ENCODE measurements at places on chromosomes 5 and 9.

DNA sequence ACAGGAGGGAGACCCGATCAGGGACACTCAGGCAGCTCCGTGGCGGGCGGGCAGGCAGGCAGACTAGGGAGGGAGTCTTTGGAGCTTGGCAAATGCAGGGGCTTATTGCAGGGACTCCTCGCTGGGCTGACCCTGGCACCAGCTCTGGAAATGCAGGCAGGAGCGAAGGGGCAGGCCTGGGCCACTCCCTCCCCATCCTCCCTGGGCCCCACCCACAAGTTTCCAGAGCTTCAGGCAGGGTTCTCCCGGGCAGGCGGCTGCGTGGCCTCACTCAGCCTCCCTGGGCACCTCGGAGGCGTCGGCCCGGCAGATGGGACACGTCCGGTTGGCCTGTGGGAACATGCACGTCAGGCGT lies 8.5 kb downstream of the RNF44 start:
- no peak for DNase-seq

DNA sequence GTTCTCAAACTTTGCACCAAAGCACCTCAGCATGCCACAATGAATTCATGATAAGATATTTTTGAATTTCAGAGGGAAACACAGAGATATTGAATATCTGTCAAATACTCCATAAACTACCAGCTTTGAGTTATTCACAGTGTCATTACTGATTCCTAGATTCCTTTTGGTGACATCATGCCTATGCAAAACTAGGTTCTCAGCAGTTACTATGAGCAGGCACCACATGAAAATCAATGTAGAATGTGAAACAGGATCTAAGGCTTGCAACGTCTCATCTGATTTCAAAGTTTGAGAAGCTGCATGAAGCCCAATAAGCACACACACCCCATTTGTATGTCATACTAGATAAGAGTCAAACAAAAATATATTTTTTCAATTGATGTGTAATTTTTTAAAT lies 426.5 kb downstream of the NR2F1-AS1 start:
- no peak for DNase-seq

DNA sequence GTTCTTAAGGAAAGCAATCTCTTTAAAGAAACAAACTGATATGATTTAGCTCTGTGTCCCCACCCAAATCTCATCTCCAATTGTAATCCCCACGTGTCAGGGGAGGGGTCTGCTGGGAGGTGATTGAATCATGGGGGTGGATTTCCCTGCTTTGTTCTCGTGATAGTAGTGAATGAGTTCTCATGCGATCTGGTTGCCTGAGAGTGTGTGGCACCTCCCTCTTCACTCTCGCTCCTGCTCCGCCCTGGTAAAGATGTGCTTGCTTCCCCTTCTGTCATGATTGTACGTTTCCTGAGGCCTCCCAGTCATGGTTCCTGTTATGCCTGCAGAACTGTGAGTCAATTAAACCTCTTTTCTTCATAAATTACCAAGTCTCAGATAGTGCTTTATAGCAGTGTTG lies 412.7 kb upstream of the SMC2 start:
- no peak for DNase-seq

GRCh38 chr9:116685166-116685565 lies 1.9 kb upstream of the TRIM32 start:
- no peak for DNase-seq

- no peak for DNase-seq
These were observed 61.8 kb upstream of the CPLX2 start for GRCh38 chr5:175809531-175810121.

DNA sequence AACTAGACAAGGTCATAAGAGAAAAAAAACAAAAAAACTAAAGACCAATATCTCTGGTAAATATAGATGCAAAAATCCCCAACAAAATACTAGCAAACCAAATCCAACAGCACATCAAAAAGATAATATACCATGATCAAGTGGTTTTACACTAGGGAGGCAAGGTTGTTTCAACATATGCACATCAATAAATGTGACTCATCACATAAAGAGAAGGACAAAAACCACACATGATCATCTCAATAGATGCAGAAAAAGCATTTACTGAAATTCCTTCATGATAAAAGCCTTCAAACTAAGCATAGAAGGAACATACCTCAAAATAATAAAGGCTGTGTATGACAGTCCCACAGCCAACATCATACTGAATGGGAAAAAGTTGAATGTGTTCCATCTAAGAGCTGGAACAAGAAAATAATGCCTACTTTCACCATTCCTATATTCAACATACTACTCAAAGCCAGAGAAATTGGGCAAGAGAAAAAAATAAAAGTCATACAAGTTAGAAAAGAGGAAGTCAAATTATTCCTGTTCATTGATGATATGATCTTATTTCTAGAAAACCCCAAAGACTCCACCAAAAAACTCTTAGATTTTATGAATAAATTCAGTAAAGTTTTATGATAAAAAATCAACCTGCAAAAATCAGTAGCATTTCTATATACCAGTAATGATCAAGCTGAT lies 72.2 kb upstream of the FAM169A start:
- no peak for DNase-seq

GRCh38 chr9:29290516-29290915 lies 1717.2 kb upstream of the C9orf72 start:
- DNase-seq = no peak

DNA sequence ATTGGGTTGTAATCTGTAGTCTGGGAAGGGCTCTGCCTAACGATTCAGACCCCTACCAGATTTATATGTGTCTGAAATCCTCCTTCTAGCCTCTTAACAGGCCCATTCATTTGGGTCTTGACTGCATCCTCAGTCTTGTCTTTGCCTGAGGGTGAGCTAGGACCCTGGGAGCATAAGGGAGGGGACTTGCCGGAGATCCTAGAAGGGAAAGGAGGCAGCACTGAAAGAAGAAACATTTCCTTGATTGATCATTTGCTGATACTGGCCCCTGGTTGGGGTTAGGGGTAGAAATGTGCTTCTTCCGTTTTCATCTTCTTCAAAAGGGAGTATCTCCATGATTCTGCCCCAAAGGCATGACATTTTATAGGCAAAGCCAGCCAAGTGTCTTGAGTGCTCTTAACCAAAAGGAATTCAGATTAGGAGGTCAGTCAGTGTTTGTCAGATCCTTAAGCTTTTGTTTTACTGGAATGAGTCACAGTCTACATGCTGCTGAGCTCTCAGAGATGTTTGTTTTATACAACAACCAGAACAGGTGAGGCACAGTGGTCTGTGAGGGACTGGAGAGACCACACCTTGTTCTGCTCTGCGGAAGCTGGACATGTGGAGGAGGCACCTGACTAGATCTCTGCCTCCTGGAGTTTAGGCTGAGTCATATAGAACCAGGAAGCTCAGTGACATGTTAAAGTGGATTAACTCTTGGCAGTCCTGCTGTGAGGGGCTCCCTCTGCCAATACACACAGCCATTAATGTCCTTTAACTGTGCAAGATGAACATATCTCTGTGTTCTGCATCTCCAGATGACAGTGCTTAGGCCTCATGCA lies 37.7 kb downstream of the PCDHAC2 start:
- DNase-seq = no peak

- DNase-seq = no peak
These were observed 1640.3 kb upstream of the C9orf72 start for GRCh38 chr9:29213417-29214153.

GRCh38 chr9:86901511-86901910 lies 45.8 kb downstream of the GAS1 start:
- no peak for DNase-seq

DNA sequence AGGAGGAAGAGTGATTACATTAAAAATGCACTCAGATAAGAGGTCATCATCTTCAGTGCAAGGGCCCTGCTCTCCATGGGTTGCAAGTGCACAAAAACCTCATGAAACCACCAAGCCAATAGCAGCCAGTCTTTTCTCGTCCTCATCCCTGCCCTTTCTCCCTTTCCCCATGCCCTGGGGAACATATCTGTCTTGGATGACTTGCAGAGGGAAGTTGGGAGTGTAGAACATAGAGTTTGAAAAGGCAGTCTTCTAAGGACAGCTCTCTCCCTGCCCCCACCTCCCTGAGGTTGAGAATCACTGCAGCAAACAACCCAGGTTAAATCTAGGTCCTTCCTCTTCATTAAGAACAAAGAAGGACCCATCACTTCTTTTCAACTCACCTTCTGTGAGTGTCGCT lies 22.0 kb downstream of the DDX31 start:
- DNase-seq = no peak

GRCh38 chr9:134938346-134939079 lies 20.8 kb upstream of the FCN1 start:
- no peak for DNase-seq

- DNase-seq = no peak
These were observed 822.6 kb downstream of the TLE1 start for GRCh38 chr9:80866576-80867227.

DNA sequence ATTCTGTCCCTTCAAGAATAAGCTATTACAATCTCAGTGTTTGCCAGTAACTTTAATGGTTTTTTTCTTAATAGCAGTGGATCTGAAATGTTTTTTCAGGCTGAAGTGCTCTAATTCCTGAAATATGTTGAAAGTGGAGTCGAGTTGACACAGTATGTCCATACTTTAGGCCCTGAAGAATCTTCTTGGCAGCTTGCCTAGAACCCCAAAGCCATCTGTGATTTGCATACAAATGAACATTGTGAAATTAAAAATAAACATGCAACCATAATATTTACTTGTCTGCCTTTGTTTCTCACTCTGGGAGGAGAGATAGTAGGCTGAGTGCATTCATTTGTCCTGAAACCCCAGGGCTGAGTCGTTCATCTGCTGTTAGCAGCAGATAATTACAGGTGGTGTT lies 152.7 kb downstream of the ADCY2 start:
- DNase-seq = no peak

DNA sequence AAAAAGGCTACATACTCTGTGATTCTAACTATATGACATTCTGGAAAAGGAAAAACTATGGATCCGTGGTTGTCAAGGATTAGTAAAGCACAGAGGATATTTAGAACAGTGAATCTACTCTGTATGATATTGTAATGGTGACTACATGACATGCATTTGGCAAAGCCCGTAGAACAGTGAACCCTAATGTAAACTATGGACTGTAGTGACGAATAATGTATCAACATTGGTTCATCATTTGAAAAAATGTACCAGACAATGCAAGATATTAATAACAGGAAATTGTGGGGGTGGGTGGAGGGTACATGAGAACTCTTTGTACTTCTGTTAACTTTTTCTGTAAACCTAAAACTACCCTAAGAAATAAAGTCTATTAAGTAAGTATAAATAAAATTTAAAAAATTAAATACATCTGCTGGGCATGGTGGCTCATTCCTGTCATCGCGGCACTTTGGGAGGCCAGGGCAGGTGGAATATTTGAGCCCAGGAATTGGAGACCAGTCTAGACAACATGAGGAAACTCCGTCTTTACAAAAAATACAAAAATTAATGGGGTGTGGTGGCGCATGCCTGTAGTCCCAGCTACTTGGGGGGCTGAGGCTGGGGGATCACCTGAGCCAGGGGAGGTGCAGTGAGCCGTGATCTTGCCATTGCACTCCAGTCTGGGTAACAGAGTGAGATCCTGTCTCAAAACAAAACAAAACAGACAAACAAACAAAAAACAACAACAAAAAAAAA lies 101.7 kb upstream of the TBC1D2 start:
- no peak for DNase-seq

DNA sequence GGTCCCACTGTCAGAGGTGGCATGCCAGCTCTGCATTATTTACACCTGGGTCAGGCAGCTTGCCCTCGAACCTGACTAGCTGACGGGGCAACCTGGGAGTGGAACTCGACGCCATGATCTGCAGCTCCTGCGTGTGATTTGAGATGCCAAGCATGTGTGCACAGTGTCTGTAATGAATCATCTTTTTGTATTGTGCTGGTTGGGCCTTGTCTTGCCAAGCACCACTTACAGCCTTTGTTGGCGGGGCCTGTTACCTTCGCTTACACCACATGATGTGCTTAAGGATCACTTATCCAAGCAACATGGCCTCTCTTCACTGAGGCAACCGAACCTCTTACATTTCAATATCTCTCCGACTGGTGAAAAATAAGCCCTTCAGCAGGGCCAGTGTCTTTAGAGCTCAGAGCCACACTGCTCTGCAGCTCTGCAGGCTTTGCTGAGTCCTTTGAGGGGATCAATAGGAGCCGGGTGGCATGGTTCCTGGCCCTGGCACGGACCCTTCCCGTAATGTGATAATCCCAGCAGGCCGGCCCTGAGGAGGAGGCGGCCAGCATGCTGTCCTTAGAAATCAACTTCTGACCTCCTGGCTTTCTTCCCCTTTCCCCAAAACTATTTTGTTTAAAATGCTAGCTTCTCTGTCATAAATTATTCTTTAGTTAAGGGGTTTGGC lies 297.7 kb upstream of the CD180 start:
- no peak for DNase-seq

DNA sequence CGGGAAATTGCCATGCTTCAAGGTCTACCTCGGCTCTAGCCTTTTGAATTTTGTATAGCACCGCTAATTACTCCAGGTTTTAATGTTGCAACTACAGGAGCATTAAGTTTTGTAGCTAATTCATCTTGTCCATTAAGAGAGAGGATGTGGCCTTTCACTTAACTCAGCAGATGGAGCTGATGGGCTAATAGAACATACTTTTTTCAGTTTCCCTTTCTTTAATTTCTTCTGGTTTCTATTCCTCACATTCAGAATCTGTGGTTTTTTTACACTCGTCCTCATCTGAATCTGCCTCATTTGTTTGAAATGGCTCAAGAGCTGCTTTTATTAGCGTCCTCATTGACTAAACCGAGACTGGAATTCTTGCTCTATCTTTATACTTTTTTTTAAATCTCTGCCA lies 2085.7 kb upstream of the C9orf72 start:
- DNase-seq = no peak

GRCh38 chr5:27472871-27473270 lies 434.5 kb upstream of the CDH9 start:
- DNase-seq = no peak

DNA sequence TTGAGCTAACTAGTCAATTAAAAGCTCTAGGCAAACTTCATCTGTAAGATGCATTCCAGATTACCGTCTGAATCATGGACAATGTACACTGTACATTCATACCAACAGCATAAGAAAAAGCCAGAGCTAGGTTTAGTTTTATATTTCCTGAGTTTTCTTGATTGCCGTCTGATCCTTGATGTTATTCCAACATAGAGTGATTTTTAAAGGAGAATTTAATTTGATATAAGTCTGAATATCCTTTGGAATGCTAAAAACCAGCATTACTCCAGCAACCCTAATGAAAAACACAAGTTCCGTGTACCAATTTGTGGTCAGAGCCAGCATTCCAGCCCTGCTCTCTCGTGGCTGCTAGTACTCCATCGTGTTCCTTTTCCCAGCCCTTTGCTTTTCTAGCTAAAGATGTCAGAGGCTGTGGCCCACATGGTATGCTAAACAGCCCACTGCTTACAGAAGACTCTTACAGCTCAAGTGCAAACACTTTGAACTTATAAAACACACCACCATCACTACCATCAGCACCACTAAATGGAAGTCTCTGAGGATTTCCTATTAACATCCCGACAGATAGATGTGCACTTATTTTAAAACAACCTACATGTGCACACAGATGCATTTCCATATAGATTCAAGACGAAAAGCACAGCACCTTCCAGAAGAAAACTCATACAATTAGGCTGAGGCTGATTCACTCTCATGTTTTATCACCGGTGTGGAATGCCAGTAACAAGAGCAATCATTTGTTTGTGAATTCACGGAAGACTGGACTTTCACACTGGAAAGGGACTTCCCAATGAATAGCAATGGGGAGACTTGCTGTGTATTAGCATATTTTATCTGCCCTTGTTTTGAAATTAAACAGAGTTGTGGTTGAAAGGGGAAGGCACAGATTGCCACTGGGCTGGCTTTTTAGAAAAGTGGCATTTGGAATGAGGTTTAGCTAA lies 246.9 kb upstream of the GAS1 start:
- DNase-seq = no peak

GRCh38 chr5:113357696-113358476 lies 76.9 kb downstream of the TSSK1B start:
- DNase-seq = no peak

All from stimulated activated CD8-positive, alpha-beta memory T cell treated with anti-CD3 and anti-CD28 coated beads, Interleukin-2, amount 100 ng/mL, for 48 hours (primary cell).